DMS 273 treated with DMSO at 0.1 percent for 48 hours (cell line): ENCODE measurements at places on chromosomes 7 and 10.
A peak's percentile ranks its signal among the peaks of the same experiment; 100 is the strongest.

- peak; percentile 55 for DNase-seq
Observed at GRCh38 chr7:29878081-29878688, 71.9 kb downstream of the WIPF3 start.

DNA sequence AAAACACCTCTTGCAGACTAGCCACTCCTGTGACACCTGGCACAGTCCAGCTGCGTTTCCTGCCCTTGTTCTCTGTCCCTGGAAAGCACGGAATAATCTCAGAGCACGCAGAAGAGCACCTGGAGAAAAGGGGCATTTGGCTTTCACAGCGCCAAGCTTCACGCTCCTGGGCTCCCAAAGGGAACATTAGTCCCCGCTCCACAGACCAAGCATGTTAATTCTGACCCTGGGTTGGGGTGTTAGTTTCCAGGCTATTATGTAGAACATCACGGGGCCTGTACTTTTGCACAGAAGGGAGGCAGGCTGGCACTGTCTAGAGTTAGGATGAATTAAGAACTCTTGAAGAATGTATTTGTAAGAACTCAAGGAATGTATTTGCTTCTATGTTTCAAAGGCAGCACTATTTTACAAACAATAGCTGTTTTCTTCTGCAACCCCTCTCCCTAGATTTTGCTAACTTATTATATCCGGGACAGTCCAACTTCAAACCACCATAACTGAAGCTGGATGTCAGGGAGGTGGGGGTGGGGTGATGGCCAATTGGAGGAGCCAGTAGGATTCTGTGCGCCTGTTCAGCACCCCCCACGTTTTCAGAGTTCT lies 62.2 kb upstream of the TRIM8 start:
- DNase-seq, result no peak

GRCh38 chr7:25633426-25634036 lies 405.2 kb upstream of the NPVF start:
- DNase-seq, result peak; percentile 28

GRCh38 chr7:44072364-44073231 lies 7.2 kb upstream of the PGAM2 start:
- DNase-seq, result peak; percentile 67
